M059J (cell line): ENCODE measurements at places on chromosomes 12 and 14. TPM values are rescaled to one million over a fixed set of nuclear protein-coding genes. Genes with fewer than 3 reads are reported as not detected.
A peak's percentile ranks its signal among the peaks of the same experiment; 100 is the strongest.

GRCh38 chr14:44657696-44658388, 150.8 kb upstream of the FSCB start:
- no peak for DNase-seq

GRCh38 chr12:69440016-69440415, 30.2 kb upstream of the FRS2 start:
- no peak for DNase-seq

GRCh38 chr14:92794547-92794941, 439 bp downstream of the GOLGA5 start:
- DNase-seq = peak; percentile 11

- DNase-seq = no peak
Measured at GRCh38 chr14:91245029-91245428, 525 bp upstream of the GPR68 start.

DNA sequence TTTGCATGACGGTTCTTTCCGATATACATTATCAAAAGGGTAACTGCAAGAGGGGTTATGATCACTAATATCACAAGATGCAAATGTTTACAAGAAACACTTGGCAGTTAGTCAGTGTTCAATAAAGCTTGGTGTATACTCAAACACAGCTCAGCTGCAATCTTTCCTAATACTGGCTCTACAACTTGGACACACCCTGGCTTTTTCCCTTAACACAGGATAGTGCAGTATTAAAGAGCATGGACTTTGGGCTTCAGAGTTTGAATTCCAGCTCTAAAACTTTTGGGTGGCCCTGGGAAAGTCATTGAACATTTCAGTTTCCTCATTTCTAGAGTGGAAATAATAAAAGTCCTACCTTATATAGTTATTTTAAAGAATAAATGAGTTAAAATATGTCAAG, 107.0 kb downstream of the HECTD4 start:
- DNase-seq = no peak

DNA sequence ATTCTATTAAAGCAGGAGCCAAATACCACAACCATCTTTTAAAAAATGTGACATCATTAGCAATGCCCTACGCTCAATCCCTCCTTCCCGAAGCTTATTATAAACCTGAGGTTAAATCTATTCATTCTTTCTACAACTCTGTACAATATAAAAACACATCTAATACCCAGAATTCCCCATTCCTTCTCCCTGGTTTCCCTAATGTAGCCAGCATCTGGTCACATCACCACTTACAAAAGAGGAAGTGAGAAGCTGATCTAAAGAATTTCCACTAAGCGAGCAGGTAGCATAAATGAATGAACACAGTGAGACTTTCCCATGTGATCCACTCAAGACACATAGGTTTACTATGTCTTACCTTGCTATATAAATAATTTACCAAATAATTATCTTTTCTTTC, 90.4 kb downstream of the LRP6 start:
- DNase-seq = no peak

DNA sequence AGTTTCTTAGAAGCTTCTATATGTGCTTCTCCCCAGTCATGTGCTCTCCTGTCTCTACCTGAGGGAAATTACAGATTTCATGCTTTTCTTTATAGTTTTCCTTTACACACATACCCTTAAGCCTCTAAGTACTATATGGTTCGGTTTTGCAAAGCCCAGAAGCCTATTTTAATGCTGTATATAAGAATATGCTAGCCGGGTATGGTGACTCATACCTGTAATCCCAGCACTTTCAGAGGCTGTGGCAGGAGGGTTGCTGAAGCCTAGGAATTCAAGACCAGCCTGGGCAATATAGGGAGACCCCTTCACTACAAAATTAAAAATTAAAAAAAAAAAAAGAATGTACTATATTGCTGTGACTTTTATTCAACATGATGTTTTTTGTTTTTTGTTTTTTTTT, 15.4 kb downstream of the DGLUCY start:
- no peak for DNase-seq

- no peak for DNase-seq
Measured at GRCh38 chr12:34340534-34341361, 318.5 kb downstream of the ALG10 start.

DNA sequence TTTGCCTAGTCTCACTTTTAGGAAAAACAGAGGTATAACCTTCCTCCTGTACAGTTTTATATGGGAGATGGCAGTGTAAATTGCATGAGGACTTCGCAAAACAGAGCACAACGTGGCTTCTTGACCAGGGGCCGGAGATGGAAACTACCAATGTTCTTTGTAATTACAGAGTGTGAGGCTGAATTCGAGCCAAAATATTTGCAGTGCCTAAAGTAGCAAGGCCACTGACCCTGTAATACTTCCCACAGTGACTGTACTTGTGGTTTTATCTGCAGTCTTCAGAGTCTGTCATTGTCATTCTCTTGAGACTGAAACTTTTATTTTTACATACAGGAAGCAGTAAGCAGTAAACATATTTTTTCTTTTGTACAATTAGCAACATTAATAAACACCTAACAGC, 98.9 kb downstream of the RERG start:
- DNase-seq = peak; percentile 5

GRCh38 chr12:93167841-93168492, 209.8 kb upstream of the NUDT4 start:
- DNase-seq = peak; percentile 46

DNA sequence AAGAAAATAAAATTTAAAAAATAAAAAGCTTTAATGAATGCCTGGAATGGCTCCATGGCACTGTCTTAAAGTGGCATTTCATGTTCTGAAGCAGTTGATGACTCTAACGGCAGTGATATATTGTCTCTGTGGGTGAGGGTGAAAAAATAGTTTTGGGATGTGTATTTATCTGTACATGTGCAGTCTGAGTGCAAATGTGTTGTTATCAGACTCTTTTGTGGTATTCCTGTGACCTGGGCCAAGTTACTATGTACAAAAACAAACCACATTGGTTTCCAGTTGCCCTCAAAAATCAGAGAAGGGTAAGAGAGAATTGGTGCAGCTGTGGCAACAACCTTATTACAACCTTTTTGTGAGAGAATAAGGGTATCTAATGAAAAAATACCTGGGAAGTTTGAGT, 81.7 kb upstream of the CCDC91 start:
- peak; percentile 87 for DNase-seq

DNA sequence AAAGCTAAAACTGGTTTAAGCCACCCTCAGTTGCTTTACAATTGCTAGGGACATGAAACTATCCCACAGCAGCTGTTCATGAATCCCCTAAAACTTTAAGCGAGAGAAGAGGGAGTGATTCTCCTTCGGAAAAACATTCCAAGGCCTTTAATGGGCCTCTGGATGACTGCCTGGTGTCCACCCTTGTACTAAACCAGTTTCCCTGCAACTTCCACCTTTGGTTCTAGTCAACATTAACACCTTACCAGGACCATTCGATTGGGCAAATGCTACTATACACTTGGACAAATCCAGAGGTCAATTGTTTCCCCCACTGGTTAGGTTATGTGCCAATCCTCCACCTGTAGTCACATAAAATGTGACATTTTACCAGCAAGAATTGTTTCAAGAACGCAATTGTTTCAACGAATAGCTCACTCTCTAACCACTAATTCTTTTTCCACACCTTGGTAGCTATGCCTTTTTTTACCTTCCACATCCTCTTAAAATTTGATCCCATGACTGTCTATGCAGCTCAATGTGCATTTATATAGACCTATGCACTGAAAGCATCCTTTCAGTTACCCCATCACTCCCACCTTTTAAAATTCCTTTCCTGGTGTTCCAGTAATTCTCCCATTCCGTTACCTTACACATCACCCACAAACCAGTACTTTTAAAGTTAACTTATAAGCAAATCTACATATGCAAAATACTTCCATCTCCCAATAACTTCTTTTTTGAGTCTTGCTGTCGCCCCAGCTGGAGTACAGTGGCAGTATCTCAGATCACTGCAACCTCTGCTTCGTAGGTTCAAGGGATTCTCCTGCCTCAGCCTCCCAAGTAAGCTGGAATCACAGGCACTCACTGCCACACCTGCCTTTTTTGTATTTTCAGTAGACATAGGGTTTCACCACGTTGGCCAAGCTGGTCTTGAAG, 3.6 kb downstream of the UBC start:
- DNase-seq = peak; percentile 67

DNA sequence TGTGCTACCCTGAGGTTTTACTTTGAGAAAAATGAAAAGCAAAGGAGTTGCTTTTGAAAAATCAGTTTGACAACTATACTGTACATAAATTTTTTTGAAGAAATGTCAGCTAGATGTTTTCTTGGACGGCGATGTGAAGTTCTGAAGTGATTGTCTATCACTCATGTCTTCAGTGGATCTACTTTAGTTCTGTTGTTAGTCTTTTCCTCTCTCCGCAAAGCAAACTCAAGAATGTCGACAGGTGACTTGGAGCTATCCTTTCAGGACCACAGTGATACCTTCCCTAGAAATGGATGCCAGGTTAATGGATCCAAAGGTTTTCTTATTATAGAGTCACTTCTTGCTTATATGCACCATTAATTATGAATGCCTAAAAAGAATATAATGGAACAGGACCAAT, 1.2 kb downstream of the PTPRO start:
- DNase-seq = no peak

GRCh38 chr14:97921296-97921695, 1124.1 kb downstream of the VRK1 start:
- DNase-seq = no peak

- DNase-seq = no peak
Measured at GRCh38 chr12:11969437-11970154, 101.1 kb upstream of the BCL2L14 start.

DNA sequence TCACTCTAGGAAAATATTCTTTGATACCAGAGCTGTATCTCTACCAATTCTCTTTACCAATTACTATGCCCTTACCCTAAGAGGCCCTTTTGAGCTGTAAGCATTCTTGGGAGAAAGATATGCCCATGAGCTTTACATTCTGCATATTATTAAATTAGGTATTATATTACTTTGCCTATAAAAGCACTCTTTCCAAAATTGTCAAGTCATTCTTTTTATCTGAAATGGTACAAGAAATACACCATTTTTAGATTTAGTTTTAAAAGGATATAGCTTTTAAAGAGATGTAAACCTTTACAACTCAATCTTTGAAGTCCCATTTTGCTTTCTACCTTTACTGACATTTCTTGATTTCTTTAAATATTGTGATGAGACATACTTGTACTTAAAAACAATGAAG, 343.5 kb downstream of the C12orf50 start:
- DNase-seq = no peak

DNA sequence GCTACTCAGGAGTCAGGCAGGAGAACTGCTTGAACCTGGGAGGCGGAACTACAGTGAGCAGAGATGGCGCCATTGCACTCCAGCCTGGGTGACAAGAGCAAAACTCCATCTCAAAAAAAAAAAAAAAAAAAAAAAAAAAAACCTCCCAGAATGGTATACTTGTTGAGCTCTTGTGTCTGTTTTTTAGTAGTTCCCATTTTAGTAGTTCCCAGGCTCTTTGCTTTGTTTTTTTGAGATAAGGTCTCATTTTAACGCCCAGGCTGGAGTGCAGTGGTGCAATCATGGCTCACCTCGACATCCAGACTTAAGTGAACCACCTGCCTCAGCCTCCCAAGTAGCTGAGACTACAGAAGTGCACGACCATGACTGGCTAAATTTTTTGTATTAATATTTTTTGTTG, 13.4 kb downstream of the ATXN2 start:
- no peak for DNase-seq

- DNase-seq = peak; percentile 67
Measured at GRCh38 chr12:92496790-92497189, 206.0 kb upstream of the PLEKHG7 start.

DNA sequence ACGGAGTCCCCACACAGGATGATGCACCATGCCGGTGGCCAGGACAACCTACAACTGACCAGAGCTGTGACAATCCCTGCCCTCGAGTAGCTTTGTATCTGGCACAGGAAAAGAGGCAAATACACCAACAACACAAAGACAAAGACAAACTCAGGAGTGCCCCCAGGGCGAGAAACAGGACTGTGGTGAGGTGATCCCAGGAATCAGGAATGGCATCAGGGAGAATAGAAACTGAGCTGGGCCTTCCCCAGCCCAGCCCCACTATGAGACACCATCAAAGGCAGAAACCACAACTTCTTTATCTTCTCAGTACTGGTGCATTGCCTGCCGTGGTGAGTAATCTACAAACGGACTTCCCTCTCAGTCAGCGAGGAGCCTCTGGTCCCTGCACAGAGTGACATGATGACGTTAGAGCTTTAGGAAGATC, 157.7 kb downstream of the TTC7B start:
- DNase-seq = peak; percentile 86

GRCh38 chr12:64531665-64532334, 78.5 kb upstream of the RASSF3 start:
- DNase-seq = no peak

GRCh38 chr14:71103662-71104484, 196.6 kb downstream of the PCNX1 start:
- DNase-seq = peak; percentile 63

DNA sequence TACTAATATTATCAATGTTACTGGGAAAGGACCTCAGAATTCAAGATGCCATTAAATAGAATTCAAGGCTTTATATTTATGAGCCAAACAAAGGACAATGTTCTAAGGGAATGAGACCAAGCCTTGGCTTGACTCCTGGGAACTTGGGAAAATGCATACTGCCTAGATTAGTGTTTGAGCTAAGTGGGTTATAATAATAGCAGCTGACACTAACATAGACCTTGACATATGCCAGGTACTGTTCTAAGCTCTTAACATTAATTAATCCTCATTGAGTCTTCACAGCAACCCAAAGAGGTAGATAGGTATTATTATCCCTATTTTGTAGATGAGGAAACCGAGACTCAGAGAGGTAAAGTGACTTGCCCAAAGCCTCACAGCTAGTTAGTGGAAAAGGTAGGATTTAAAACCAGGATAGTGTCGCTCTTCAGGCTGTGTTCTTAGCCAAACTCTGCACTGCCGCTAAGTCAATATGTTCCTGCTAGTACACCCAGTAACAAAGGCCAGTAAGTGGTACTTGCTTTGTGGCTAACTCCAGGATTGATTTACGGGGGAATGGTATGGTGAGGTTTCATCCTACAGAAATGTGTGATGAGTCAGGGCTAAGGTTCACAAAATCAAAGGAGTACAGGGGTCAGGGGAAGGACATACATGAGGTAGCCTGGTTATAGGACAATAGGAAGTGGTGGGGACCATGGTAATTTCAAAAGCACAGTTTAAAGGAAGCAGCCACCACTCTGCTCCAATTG, 35.8 kb upstream of the PRKAB1 start:
- peak; percentile 6 for DNase-seq

DNA sequence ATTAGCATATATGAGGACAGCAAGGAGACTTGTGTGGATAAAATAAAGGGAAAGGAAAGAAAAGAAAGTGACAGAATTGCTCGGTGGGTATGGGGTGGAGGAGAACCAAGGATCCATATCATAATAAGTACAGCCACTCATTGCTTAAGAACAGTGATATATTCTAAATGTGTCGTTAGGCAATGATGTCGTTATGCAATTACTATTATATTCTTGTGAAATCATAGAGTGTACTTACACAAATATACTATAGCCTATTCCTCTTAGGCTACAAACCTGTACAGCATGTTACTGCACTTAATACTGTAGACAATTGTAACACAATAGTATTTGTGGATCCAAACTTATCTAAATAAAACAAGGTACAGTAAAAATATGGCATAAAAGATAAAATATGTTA, 271.1 kb downstream of the CCER1 start:
- DNase-seq = no peak

Gene PAPOLA
- 56.7 and 62.4 TPM in 2 replicates for total RNA-seq

Gene OVCH1
- not detected in 2 replicates for total RNA-seq

Gene C12orf54
- not detected in 2 replicates for total RNA-seq

Gene ACTR6
- total RNA-seq = 24.1 and 28.3 TPM in 2 replicates

Gene KRT73
- not detected in 2 replicates for total RNA-seq

Gene CLEC6A
- total RNA-seq = not detected in 2 replicates

Gene CISTR
- not detected in 2 replicates for total RNA-seq
